ENCODE measurements at places on chromosomes 5 and 9.
A peak's percentile ranks its signal among the peaks of the same experiment; 100 is the strongest.

DNA sequence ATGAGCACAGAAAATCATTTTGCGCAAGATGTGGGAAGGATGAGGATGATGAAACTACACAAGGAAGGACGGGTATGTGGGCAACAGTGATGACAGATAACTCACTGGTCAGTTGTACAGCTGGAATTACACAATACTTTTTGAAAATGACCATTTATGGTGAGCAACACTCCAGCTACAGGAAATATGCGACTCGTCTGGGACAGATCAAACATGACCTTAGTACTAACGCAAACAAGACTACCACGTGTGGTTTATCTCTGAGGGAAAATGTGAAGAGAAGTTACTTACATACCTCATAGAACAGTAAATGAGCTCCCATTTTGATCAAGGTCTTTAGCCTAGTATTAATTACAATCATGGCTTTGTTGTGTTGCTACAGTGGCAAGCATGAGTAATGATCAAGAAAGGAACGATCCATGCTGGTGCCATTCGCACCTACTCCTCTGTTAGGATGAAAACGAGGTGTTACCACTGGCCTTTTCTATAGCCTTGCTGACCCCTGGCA is 456.9 kb downstream of the BNC2 start:
- peak; percentile 70 for DNase-seq

- DNase-seq = no peak
Observed at GRCh38 chr9:105198865-105199264, 45.6 kb upstream of the SLC44A1 start.

DNA sequence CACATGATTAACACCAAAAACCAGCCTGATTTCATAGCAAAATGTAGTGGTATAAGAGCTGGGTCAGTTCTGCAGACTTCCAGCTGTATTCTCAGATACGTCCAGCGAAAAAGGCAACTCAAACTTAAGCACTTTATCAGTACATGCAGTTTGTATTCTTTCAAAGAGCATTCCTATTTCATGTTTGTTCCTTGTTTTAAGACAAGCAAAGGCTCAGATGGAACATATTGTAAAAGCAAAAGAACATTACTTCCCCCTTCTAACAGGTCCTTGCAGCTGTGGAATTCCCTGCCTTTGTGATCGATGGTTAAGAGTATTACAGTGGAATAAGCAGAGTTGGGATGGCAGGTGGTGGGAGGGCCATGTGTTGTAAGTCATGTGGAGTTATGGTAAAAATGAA is 86.3 kb upstream of the GRHPR start:
- DNase-seq = no peak

- no peak for DNase-seq
Observed at GRCh38 chr5:76457674-76458485, 54.8 kb downstream of the IQGAP2 start.

DNA sequence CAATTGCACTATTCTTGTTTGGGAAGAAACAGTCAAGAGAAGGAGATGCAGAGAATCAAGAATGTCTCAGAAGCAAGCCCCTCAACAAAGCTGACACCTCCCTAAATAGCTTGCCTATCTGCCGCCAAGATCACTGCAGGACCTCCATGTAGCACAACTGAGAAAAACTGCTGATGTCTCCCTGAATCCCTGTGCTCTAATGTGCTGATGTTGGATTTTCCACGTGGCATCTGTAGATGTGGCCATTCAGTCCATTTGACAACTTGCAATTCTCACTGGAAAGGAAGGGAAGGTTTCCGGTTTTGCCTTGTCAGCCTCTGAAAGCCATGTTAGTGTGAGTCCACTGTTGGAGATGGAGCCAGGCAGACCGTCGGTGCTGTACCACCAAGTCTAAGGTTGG is 374.0 kb downstream of the DIRAS2 start:
- DNase-seq = no peak

DNA sequence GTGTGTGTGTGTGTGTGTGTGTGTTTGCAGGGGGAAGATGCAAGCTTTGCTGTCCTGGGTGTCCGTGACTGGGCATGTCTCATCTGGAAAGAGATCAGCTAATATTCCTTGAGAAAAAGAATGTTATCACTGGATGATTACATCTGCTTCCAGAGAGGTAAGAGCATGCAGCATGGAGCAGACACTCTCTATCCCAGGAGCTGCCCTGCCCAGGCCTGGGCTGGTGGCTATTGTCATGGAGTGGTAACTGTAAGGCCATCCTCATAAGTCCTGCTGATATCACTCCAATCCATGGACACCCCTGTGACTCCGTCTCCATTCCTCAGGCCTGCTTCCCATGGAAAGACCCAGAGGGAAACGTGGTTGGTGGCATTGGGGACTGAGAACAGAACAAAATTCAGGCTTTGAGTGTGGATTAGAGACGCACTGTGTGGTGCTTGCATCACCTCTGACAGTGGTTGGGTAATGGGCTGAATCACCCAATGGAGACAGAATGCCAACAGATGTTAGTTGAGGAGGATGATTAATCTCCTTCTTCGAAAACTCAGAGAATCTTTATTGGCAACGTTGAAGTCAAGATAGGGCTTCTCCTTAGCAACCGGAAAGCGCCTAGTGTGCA is 52.0 kb upstream of the KCNIP1 start:
- peak; percentile 12 for DNase-seq

DNA sequence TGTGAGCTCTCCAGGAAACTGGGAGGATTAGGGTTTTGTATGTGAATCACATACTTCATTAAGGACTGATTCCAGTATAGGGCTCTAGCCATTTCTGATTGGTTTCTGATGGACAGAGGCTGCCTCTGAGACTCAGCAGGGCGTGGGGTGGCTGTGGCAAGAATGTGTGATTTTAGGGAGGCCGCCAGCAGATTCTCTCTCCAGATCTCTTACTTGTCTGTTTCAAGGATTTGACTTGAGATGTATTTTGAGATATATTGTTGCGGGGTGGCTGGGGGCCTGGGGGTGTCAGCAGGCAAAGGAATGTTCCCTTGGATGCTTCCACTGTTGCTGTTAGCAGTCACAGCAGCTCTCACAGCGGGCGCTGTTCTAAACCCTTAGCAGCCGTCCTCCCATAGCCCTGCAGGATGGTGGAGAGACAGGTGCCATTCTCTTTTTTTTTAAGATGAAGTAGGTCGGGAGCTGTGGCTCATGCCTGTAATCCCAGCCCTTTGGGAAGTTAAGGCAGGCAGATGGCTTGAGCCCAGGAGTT is 8.0 kb upstream of the HNRNPAB start:
- no peak for DNase-seq

- DNase-seq = peak; percentile 85
Observed at GRCh38 chr5:149550268-149550583, 1.0 kb downstream of the CSNK1A1 start.

GRCh38 chr9:83622433-83622938 is 457 bp upstream of the IDNK start:
- no peak for DNase-seq

GRCh38 chr5:42612750-42613366 is 143.8 kb upstream of the CCDC152 start:
- DNase-seq = peak; percentile 8

DNA sequence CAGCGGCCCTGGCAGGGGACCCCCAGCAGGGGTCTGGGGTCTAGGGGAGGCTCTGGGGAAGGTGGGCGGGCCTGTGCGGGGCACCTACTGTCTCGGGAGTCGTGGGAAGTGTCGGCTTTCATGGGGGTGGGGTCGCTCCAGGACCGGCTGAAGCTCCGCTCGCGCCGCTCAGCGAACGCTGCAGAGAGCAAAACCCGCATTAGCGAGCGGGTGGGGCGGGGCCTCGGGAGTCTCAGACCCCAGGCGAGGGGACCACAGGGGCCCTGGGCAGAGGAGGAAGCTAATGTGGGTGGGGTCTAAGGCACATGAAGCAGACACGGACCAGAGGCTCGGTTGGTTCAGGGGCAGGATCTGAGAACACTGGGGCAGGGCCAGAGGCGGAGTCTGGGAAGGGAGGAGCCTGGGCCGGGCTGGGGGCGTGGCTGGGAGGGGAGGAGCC is 5.5 kb downstream of the NSMF start:
- DNase-seq = peak; percentile 65

GRCh38 chr5:32206509-32207354 is 32.6 kb upstream of the GOLPH3 start:
- DNase-seq = no peak

GRCh38 chr5:14945450-14945849 is 73.9 kb upstream of the ANKH start:
- DNase-seq = no peak

- DNase-seq = no peak
Observed at GRCh38 chr5:69268899-69269298, 34.2 kb downstream of the CDK7 start.

DNA sequence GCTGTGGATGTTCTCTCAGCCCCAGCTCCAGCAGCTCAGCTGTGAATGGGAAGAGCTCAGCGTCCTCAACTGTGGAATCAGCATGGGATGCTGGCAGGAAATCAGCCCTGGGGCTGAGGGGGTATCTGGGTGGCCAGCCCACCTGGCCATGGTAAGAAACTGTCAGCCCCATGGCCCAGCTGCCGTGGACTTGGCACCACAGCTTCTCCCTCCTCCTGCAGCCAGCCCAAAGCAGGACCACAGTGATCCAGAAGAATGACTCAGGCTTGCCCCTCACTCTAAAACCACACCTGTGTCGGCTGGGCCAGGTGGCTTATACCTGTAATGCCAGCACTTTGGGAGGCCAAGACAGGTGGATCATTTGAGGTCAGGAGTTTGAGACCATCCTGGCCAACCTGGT is 48.0 kb downstream of the SAR1B start:
- DNase-seq = no peak

DNA sequence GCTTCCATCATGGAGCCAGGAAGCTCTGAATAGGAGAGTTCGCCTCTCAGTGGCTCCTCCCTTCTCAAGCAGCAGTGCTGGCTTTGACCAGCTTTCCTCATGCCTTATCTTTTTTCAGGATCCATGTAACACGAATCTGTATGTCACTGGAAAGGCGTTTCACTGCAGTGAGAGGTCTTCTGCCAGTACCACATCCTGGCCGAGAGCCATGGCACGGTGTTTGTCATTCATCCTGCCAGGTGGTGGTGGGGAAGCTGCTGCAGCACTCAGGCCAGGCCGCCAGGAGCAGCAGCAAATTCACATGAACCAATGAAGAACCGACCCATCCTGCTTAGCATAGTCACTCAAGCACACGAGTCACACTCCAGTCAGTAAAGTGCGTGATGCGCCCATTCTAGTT is 179.0 kb downstream of the FANCC start:
- no peak for DNase-seq

GRCh38 chr5:173522518-173522917 is 93.9 kb downstream of the BOD1 start:
- DNase-seq = peak; percentile 20

DNA sequence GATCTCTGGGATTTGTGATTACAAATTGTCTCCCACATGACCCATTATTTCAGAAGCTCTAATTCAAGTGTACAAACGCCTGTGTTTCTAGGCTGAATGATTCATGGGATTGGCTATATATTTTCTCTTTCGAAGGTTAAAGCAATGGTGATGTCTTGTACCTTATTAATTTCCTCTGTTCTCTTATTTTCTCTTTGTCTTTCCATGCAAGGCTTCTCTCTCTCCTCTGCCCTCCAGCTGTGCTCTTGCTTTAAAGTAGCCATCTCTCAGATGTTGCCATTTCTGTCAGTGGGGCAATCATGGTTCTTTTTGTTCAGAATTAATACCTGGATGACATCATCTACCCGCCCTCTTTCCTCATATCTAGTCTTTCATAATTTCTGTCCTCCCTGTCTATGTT is 184.3 kb upstream of the ATP10B start:
- no peak for DNase-seq

DNA sequence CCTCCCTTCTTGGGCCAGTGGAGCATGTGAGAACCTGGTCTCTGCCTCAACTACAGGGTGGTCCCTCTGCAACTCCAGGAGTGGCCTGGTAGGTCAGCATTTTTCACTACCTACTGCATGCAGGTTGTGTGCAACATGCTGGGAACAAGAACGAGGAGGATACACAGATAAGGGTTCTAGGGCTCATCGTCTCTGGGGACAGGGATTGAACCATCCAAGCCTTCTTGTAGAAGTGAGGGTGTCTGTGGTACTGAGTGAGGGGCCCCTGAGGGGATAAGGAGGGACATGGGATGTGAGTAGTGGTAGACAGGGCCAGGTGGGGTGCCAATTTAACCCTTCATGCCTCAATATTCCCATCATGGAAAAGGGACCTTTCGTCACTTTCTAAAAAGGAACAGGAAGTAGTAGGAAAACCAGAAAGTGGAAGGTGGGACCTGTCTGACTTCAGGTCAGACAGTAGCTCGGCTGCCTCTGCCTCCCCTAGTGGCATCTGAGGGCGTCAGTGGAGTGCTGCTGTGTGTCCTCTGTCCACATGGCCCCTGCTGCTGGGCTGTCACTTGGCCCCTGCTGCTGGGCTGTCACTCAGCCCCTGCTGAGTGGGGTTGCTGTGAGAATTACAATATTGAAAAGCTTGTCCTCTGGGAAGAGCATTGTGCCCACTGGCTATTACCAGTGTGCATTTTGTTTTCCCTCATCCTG is 48.6 kb upstream of the RNU6ATAC start:
- DNase-seq = no peak

DNA sequence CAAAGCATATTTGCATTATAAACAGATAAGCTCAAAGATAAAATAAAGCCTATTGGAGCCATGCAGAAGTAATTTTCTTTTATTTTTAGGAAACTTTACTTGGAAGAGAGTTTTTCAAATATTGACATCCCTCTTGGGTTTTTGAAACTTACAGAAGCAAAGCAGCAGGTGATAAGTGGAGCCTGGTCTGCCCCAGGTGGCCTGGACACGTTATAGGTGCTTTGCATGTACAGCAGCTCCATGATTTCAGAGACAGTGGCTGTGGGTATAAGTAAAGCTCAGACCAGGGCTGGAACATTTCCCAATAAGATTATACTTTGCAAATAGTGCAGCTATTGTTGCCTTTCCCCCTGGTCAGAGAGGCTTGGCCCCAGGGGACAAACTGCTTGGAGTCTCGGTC is 51.5 kb downstream of the CCDC192 start:
- no peak for DNase-seq

- no peak for DNase-seq
Observed at GRCh38 chr9:114034196-114034595, 43.9 kb downstream of the AMBP start.

DNA sequence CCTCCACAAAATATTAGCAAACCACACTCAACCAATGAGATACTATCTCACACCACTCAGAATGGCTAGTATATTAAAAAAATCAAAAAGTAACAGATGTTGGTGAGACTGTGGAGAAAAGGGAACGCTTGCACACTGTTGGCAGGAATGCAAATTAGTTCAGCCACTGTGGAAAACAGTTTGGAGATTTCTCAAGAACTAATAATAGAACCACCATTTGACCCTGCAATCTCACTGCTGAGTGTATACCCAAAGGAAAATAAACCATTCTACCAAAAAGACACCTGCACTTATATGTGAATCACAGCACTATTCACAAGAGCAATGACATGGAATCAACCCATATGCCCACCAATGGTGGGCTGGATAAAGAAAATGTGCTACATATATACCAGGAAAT is 393.5 kb downstream of the PDE4D start:
- DNase-seq = no peak

- no peak for DNase-seq
Observed at GRCh38 chr9:98506422-98507054, 202.2 kb downstream of the GABBR2 start.

- DNase-seq = no peak
Observed at GRCh38 chr9:621201-621855, 220.2 kb upstream of the DMRT1 start.

Measured in adipocyte (in vitro differentiated cells).